ENCODE measurements at places on chromosomes 2 and 18. TPM values are rescaled to one million over a fixed set of nuclear protein-coding genes. Genes with fewer than 3 reads are reported as not detected.
A peak's percentile ranks its signal among the peaks of the same experiment; 100 is the strongest.

TNFRSF11A gene
- polyA plus RNA-seq = 4.4 TPM

DNA sequence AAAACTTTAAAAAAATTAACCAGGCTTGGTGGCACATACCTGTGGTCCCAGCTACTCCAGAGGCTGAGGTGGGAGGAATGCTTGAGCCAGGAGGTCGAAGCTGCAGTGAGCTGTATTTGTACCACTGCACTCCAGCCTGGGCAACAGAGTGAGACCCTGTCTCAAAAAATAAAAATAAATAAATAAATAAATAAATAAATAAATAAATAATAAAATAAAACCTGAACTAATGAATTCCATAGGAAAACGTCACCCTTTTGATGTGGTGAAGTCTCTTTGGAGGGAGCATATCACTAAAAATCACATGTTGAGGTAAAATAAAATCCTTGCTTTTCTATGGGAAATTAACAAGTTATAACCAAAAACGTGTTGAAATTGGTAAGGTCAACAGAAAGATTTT, 29.6 kb upstream of the ITGAV start:
- DNase-seq = no peak

DNA sequence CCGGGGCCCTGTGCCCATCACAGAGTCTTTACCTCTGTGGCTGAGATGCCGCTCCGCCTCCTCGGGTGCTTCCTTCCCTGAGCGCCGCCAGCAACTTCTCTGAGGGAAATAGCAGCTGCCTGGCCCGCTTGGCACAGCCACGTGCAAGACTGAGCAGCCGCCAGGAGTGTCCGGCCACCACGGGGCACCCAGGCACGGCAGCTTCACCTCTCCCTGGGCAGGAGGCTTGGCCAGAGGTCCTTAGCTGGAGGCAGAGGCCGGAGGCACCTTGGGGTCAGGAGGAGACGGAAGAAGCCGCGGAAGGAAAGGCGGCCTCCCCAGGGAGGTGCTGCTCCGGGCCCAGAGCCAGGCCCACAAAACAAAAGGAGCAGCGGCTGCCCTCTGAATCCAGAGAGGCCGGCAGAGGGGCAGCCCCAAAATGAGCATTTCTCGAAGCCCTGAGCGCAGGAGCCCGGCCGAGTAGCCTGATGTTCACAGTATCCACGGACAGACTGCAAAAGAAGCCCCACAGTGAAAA, 6.0 kb upstream of the LIMS2 start:
- DNase-seq = no peak

DNA sequence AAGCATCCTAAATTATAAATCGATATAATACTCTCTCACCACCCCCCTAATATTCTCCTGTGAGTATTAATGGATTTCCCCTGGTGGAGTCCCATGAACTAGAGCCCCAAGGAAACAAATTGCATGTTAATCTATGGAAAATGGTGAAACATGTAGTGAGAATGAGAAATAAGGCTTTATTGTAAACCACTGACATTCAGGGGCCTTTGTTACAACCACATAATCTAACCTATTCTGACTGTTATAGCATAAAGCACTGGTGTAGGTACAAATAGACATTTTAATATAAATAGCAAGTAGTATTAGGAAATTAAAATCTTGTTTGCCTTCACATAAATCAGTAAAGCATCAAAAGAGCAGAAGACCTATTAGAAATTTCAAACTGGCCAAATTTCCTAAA, 65.3 kb upstream of the TLK1 start:
- no peak for DNase-seq

DNA sequence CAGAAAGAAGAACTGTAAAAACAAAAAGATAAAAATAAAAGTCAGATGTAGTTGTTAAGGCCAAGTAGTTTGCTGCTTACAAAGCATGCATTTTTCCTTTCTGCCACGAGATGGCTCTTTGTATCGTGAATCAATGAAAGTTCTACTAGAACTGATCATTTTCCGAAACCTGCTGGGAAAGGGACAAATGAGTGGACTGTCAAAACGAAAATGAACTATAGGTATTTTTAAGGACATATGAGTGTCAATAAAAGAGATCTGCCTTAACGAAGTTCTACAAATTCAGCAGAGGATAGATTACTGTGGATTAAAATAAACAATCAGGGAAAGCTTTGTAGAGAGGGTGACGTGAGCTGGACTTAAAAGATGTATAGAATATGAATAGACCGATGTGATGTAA, 15.0 kb upstream of the ELOA2 start:
- DNase-seq = peak; percentile 13

- no peak for DNase-seq
Observed at GRCh38 chr2:134351016-134351415, 97.1 kb downstream of the MGAT5 start.

DNA sequence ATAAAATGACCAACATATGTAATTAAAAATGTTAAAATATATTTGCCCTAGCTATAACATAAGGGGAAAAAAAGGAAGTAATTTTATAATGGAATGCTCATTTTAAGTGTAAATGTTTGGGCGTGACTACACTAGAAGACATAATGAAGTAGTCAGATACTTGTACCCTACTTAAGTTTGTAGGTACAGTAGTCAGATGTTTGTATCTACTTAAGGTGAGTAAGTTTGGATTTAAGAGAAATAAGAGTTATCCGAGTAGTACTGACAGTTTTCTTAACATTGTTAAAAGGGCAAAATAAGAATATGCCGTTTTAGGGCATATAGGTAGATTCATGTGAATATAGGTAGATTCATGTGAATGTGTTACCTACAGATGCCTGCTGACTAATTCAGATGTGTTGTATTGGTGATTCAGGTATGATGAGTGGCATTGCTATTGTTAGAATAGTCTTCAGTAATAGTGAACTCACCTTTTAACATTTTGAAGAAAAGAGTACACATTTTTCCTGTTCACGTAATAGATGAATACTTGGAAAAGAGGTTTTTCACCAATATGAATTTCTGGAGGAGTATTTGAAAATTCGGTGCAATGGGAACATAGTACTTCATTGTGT, 14.9 kb downstream of the VAPA start:
- no peak for DNase-seq

FLACC1 gene
- 2.3 TPM for polyA plus RNA-seq

- no peak for DNase-seq
Observed at GRCh38 chr18:76688724-76689472, 133.5 kb upstream of the ZNF236 start.
